Activated T-helper 9 cell treated with anti-CD3 and anti-CD28 coated beads, Interleukin-2, amount 50 U/mL, for 16 hours (primary cell): ENCODE measurements at places on chromosomes 12 and 14.

DNA sequence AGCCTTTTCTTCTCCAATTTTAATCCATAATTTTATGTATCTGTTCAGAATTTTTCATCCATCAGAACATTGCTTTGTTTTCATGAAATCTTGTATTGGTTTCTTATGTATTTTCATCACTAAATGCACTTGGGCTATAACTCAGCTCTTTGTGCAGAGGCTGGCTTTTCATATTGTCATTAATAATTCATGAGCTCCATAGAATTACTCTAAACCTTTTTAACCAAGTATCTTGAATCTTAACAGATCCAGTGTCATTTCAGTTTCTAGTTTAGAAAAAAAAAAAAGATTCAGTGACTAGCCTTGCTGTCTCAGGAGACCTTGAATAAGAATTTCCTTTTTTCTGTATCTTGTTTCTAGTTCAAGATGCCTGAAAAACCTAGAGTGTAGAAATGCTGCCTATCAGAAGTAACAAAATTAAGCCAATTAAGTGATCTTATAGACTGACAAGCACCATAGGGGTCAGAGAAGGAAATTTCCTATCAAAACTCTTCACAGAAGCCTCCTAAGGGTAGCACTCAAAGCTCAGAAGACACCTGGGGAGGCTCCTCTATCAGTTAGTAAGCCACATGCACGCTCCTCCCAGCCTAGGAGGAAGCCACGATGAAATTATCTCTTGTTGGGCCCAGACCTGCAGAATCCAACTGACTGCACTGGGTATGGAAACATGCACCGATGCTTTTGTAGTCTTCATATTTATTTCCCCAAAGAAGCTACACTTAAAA, 163.4 kb downstream of the KICS2 start:
- DNase-seq: no peak

DNA sequence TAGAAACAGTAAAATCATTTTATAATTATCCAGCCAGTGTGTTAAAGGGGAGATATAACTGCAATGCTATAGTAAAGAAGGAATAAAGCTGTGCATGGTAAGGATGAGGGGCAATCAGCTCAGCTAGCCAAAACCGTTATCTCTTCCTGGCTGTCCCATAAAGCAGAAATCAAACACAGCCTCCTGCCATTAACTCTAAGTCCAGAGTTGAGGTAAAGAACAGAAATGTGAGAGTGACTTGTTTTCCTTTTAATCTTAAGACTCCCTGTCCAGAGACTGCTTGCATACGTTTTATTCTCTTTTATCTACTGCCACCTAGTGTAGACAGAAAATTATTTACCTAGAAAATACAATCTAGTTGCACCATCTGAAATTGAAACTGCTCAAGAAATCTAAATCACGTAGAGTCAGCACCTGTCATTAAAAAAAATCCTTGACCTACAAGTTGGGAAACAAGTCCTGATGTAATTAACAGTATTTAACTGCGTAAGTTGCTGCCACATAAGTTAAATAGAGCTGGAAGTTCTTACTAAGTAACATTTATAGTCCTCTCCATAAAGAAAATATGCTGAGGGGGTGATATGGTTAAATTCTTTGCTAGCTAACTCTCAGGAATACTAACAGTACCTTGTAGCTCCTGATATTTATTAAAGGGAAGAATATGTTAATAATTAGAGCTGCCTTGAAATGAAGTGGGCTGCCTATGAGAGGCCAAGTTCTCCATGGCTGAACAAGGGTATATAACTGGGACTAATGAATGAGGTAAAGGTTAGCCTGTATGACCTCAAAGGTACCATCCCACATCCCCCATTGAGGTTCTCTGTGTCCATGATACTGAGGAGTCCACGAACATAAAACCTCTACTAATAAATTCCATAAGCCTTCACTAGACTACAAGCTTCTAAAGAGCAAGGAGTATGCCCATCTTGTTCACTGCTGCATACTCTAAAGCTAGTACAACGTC, 62.7 kb downstream of the GALNT4 start:
- no peak for DNase-seq

GRCh38 chr14:99249389-99249788, 22.6 kb downstream of the BCL11B start:
- no peak for DNase-seq

DNA sequence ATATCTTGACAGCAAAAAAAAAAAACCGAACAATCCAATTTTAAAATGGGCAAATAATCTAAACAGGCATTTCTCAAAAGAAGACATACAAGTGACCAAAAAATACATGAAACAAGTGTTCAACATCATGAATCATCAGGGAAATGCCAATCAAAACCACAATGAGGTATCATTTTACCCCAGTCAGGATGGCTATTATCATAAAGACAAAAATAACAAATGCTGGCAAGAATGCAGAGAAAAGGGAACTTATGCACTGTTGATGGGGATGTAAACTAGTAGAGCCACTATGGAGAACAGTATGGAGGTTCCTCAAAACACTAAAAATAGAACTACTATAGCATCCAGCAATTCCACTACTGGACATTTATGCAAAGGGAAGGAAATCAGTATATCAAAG, 448.2 kb downstream of the RGS6 start:
- DNase-seq: no peak

DNA sequence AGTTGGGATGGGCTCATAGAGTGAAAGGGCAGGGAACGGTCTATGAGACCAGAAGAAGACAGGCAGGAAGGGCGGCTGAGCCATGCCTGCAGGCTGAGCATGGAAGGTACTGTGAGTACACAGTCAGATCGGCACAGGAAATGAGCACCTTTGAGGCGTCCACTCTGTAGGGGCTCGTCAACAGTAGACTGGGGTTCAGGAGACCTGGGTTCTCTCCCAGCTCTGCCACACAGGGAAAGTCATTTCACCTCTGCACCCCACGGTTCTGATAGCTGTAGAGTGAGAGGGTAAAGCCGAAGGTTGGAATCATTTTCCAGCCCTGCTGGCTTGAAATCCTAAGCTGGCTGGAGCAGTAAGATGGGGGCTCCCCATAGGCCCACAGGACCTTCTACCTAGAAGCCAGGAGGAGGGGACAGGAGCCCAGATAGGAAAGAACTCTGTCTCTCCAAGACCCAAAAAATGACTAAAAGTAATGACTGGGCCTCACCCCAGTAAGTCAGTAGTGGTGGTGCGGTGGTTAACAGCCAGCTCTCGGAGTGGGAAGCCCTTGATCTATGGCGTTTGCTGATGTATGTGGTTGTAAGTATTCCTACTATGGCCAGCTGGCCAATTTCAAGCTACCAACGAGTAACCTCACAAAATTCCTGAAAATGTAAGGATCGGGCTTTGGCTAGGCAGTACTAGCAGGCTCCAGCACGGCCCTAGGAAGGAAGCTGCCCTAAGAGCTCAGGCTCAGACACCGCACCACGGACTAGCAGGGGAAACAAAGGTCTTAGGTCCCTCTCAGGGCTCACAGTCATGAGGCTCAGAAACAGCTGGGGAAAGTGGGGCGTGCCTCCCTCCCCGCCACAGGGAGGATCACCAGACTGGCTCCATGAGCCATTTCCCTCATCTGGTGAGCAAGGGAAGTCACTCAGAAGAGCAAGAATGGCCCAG, 10.3 kb upstream of the CD27 start:
- DNase-seq: no peak
